Stimulated activated CD4-positive, alpha-beta T cell treated with anti-CD3 and anti-CD28 coated beads, Interleukin-1b, Interleukin-23, amount 100 ng/mL, for 1 hour (primary cell): ENCODE measurements at places on chromosomes 3 and 15.

GRCh38 chr3:52068730-52069129, 12.4 kb upstream of the DUSP7 start:
- no peak for DNase-seq

DNA sequence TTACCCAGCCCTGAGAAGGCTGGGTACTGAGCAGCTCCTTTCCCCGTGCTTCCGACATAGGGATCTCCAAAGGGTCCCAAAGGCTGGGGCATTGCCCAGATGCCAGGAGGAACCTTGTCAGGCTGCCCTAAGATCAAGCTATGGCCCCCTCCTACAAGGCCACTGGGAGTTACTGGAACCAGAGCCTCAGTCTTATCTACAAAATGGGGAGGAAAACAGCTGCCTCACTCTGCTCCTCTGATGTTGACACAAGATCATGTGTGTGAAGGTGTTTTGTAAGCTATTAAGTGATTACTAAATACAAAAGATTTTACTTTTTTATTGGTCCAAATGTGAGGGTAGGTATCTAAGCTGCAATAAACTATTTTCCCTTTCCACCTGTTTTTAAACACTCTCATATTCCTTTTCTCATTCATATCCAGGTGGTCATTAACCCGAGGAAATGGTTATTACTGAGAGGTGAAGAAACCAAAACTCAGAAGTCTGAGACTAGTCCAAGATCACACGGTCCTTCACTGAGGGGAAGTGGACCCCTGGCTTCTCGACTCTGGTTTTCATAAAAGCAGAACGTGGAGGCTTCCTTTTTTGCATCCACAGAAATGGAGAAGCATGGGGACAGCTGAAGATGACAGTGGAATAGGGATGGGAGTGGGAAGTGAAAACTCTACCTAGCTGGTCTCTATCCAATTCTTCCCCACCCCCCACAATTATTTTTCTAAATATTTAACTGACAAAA, 1.7 kb downstream of the ARPIN start:
- DNase-seq = no peak

DNA sequence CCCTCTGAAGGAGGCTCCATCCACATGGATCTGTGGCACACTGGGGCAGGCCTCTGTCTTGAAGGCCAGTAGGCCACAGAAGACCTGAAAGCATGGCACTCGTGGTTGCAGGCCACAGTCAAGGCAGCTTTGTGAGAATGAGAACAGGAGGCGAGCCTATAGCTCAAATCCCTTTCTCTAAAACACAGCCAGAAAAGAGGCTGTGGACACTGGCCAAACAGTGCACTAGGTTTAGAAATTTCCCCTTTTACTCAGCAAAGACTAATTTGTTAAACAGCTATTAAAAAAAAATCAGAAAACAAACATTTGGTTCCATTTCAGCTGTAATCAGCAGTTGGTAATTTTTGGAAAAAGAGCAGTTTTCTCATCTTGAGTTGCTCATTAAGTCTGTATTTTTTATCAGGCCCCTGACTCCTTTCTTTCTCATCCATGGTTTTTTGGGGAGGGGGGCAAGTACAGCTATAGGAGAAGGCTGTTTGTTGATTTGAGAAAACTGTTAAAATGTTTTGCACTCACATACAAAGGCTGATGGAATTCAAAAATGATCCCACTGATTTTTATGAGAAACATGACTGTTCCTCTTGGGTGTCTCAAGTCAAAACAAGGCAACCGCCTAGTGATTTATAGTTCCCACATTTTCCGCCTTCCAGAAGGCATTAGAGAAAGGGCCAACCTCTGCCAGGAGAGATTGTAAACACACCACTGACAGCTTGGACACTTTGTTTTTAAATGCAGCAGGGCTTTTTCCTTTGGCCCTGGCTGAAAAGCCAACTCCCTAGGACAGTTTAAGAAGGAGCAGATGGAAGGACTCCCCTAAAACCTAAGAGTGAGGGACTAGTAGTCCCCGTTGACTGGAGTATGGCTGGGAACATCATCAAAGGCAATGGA, 28.1 kb downstream of the PARP16 start:
- DNase-seq = no peak

DNA sequence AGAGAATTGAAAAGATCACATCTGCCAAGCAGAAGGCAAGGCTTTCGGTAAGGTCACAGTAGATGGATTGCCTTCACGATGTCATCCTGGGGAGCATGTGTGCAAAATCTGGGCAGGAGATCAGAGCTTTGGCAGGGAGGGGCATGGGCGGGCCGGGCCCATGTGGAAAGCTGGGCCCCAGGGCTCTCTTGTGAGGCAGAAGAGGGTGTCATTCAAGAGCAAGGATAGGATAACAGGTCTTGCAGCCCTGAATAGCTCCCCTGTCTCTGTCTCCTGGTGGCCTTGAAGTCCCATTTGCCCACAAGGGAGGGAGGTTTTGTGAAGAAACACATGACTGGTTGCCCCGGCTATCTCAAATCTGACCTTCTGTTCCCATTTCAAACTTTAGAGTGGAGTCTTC, 172.0 kb downstream of the OPA1 start:
- no peak for DNase-seq

GRCh38 chr3:129469026-129469425, 29.0 kb downstream of the IFT122 start:
- no peak for DNase-seq

DNA sequence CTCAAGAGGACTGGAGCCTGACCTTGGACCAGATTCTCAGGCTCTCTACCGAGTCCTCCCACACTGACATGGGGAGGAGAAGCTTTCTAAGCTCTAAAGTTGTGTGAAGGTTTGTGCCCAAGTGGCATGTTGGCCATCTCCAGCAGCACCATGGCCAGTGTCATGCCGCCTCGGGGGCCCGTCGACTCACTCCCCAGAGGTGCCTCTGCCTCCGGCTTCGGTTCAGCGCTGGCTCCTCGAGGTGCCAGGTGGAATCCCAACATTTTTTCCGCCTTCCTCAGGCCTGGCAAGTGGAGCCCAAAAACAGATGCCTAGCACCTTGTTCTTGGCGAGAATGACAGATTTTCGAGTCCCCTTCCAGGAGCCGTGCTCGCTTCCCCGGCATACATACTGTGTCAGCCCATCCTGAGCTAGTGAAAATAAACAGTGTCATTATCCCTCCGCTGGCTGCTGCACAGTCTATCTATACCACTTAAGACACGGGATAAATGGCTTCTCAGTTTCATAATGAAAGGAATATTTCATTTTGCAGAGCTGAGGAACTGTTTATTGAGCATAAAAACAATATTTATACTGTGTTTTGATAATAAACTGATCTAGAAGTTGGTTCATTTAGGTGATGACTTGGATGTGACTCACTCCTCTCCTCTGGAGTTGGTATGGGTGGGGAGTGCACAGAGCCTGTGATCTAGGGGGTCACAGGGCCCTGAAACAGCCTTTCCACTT, 328.5 kb upstream of the TLE3 start:
- no peak for DNase-seq

DNA sequence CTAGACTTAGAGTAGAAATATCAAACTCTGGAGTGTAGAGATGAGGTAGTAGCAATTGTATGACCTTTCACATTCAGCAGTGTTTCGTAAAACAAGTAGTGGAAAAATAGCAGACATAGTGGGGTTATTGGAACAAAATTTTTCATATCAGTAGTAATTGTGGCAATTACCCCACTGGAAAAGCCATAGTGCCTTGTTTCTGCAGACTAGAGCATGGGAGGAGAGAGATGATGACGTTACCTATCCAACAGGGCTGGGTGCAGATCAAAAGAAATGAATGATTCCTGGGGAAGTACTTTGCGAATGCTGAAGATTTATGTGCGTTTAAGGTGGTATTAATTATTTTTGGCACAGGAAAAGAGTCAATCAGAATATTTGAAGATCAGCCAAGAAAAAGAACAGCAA, 147.0 kb upstream of the LRRFIP2 start:
- no peak for DNase-seq

DNA sequence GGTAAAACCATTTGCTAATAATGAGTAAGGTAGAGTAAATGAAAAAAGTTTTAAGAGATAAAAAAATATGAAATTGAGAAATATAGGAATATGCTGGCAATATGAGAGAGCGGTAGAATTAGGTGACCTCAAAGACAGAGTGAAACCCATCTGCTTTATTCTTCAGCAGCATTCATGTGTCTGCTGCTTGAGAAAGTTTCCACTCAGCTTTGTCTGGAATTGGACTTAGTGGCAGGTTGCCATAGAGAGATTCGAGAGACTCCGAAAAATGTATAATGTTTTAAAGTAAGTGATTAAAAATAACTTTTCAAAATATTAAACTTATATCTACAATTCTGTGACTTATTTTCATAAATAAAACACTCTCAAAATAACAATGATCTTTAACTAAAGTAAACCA, 5.0 kb downstream of the SUCNR1 start:
- DNase-seq = no peak

GRCh38 chr3:9617056-9617455, 32.2 kb upstream of the MTMR14 start:
- DNase-seq = no peak

- DNase-seq = no peak
Measured at GRCh38 chr3:23303601-23304217, 100.6 kb downstream of the UBE2E2 start.

DNA sequence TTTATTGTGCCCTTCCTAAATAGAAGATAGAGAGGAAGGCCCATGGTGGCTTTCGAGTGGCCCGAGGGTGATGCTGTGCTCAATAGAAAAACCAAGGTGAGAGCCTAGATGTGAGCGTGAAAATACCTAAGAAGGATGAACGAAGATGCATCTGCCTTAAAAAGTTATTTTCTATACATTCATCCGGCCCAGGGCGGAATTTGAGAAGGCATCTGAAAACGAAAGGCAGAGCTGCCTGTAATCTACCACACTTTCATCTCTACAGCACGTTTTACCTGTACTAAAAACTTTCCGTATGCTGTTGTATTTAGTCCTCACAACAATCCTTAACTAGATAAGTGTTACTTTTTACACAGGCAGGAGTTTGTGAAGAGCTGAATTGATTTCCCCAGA, 1.4 kb downstream of the DUT start:
- DNase-seq = no peak

- no peak for DNase-seq
Measured at GRCh38 chr3:170511371-170511770, 74.5 kb downstream of the SLC7A14 start.

- DNase-seq = no peak
Measured at GRCh38 chr3:119245778-119246177, 5.1 kb upstream of the B4GALT4 start.

DNA sequence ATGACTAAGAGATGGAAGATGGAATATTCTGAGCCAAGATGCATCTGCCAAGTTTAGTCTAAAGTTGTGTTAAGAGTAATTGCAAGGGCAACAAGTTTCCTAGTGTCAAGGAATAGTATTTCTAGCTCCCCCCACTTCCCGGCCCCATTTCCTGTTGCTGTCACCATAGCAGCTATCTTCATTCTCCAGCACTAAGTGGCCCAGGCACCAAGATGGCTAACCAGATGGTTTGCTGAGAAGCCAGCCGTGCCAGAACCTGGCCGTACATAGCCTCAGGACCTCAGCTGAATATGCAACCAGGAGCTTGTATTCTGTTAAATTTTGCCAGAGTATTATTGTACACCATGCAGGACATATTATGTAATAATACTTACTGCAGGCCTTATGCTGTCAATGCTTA, 108.8 kb upstream of the UMPS start:
- DNase-seq = no peak

- no peak for DNase-seq
Measured at GRCh38 chr3:101939361-101940049, 90.2 kb downstream of the NFKBIZ start.

- no peak for DNase-seq
Measured at GRCh38 chr15:91530956-91531582, 322.4 kb upstream of the SLCO3A1 start.

- no peak for DNase-seq
Measured at GRCh38 chr3:101303089-101303731, 17.2 kb downstream of the IMPG2 start.

DNA sequence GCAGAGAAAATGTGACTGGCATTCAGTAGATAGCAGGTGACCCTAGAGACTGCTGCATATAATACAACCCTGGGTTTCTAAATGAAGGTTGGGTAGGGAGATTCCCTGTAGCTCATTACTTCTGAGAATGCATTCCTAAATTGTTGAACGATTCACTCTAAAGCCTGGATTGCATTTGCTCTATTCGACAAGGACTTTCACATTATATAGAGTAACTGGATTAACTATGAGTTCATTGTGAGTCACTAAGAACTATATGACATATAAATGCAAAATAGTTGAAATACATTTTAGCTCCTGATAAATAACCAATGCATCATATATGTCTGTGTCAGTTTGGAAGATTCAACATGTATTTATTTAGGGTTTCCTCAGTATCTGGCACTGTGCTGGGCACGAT, 294.7 kb upstream of the CCDC54 start:
- no peak for DNase-seq

DNA sequence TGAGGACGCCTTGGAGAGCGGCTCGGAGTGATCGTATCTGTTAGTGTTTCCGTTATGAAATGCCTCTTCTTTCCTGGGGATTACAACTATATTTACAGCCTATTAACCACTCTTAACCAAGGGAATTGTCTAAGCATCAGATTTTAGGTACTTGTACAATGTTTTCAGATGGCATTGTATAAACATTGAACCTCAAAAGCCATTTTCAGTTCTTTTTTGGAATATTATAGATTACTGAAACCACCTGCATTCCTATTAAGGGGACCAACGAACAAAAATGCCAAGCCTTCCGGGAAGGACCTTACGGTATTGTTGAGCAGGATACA, 1.1 kb downstream of the NEO1 start:
- no peak for DNase-seq

- DNase-seq = no peak
Measured at GRCh38 chr3:67118635-67119034, 120.5 kb downstream of the KBTBD8 start.
